ENCODE measurements at places on chromosomes 5 and 9.
A peak's percentile ranks its signal among the peaks of the same experiment; 100 is the strongest.

DNA sequence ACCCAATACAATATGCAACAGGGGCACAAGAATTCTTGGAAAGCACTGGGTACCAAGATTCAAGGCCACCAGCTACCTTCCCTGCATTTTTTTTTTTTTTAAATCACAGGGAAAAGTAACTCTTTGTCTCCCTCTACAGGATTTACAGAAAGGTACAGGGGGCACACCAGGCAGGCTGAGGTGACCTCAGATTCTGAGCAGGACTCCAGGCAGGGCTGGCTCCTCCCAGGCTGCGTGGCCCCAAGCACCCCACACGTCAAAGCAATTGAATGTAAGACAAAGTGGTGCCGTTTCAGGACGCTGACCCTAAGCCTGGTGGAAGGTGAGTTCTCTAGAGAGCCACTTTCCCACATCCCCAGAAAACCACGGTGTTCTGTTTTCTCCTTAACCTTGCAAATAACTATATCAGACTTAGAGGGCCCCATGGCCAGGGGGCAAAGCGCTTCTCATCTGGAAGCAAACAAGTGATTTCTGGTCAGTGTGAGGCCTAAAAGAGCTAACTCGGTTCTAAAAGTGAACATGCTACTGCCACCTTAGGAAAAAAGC, 222.6 kb downstream of the ROR2 start:
- peak; percentile 63 for ATAC-seq

GRCh38 chr5:117519957-117520500, 945.4 kb upstream of the SEMA6A start:
- ATAC-seq = no peak

GRCh38 chr5:368183-369084, 46.9 kb downstream of the AHRR start:
- ATAC-seq = peak; percentile 12

DNA sequence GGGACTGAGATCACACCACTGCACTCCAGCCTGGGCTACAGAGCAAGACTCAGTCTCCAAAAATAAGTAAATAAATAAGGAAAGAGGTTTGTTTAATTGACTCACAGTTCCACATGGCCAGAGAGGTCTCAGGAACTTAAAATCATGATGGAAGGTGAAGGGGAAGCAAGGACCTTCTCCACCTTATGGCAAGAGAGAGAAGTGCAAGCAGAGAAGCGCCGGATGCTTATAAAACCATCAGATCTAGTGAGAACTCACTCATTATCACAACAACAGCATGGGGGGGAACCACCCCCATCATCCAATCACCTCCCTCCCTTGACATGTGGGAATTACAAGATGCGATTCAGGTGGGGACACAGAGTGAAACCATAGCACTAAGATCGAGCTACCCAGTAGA, 22.8 kb upstream of the RGMB start:
- peak; percentile 13 for ATAC-seq

GRCh38 chr9:4389003-4389402, 89.1 kb upstream of the GLIS3 start:
- ATAC-seq = no peak

GRCh38 chr5:19140276-19140675, 847.7 kb downstream of the CDH18 start:
- no peak for ATAC-seq

DNA sequence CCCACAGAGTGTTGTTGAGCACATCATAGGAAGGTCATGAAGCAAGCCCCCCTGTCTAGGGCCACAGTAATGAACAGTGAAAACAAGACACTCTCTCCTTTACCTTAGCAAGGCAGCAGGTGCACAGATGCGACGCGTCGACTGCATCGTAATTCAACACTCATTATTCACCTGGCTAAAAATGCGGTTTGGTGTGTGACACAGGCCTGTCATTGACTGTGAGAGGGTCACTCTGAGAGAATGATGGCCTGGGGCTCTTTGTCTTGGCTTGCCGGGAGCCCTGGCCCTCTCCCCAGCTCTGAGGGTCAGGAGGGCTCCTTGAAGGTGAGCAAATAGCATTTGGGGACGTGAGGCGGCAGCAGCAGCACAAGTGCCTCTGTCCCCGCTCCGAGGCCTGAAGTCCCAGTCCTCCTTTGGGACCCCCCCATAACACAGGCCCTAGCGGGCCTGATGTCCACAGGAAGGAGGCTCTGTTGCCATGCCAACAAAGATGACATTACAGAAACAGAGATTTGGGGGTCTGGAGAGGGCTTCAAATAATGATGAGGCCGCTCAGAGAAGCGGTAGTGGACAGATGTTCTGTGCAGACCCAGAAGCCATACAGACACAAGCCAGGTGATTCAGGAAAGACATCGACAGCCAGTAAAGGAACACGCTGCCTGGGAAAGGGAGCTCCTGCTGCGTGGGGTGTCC, 46.7 kb downstream of the SHB start:
- no peak for ATAC-seq

GRCh38 chr5:38551030-38552017, 5.1 kb downstream of the LIFR start:
- ATAC-seq = no peak

- no peak for ATAC-seq
These were observed 32.8 kb downstream of the GDNF start for GRCh38 chr5:37807015-37807414.

GRCh38 chr5:180618487-180618828, 27.2 kb upstream of the SCGB3A1 start:
- ATAC-seq = no peak

DNA sequence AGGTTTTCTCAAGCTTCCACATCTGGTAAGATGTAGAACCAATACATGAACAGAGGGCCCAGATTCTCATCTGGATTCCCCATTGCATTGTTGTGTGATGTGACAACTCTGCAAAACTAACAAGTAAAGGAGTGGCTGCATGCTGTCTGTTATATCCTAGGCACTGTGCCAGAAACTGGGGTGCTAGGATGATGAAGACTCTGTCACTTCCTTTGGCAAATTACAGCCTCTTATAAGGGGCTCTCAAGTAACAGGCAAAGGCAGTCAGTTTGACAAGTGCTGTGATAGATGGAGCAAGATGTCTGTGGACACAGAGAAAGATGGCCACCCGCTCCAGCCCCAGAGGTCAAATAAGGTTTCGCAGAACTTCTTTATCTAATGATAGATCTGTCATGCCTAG, 115.7 kb downstream of the PAPPA start:
- ATAC-seq = no peak

- no peak for ATAC-seq
These were observed 1.9 kb upstream of the PJA2 start for GRCh38 chr5:109411627-109412026.

GRCh38 chr5:14136228-14136627, 6.9 kb upstream of the TRIO start:
- ATAC-seq = no peak

DNA sequence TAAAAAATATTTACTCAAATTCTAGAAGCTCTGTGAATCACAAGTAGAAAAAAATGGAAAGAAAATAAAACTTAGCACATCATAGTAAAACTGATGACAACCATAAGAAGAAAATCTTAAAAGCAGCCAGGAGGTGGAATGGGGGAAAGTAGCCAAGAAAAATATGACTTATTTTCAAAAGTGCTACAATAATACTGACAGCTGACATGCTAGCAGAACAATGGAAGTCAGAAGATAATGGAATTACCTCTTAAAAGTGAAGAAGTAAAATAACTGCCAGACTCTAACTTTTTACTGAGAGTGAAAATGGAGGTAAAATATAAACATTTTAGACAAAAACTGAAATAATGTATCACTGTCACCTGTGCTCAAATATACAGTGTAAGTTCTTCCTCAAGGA, 532.2 kb upstream of the SGCD start:
- ATAC-seq = no peak

GRCh38 chr5:172315587-172316493, 32.3 kb upstream of the UBTD2 start:
- ATAC-seq = no peak

DNA sequence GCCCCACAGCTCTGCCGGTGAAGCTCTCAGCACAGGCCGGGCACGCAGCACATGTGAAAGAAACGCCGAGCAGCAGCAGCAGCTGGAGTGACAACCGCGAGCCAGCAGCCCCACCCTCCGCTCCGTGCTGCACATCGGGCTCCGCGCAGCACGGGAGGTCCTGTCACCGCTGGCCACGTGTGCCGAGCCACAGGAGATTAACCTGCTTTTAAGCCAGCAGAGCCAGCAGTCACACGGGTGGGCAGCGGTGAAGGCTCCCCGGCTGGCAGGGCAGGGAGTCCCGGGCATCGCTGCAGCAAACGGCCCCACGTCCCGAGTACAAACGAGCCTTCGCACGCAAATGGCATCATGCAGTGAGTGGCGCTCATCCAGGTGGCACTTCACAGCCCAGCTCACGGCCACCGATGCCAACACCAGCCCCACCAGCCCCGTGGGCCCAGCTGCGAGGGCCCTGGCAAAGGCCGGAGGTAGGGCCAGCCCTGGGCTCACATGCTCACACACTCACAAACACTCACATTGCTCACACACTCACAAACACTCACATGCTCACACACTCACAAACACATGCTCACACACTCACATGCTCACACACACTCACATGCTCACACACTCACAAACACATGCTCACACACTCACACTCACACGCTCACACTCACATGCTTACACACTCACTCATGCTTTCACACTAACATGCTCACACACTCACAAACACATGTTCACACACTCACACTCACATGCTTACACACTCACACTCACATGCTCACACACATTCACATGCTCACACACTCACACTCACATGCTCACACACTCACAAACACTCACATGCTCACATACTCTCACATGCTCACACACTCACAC, 11.1 kb downstream of the CCDC187 start:
- ATAC-seq = no peak

GRCh38 chr5:91025449-91025848, 357.7 kb downstream of the ARRDC3 start:
- ATAC-seq = no peak

- ATAC-seq = no peak
These were observed 23.1 kb downstream of the CENPK start for GRCh38 chr5:65539827-65540226.

- no peak for ATAC-seq
These were observed 54.7 kb upstream of the UBAC1 start for GRCh38 chr9:136015656-136016571.

- no peak for ATAC-seq
These were observed 441.8 kb upstream of the SGCD start for GRCh38 chr5:155885199-155885598.

DNA sequence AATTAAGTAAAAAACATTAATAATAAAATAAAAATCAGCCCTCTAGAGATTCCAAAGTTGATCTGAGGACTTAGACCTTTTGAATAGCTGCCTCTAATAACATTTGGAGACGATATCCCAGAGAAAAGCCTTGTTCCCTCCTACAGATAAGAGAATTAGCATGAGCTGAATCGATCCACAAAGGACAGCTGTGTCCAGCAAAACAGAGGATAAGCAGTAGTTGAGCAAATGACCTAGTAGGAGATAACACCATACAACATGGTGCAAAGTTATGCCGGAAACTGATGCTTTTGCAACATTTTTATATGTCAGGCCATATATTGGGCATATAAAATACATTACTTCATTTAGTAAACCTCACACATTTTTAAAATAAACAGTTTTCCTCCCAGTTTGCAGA, 212.2 kb upstream of the PRR16 start:
- no peak for ATAC-seq

DNA sequence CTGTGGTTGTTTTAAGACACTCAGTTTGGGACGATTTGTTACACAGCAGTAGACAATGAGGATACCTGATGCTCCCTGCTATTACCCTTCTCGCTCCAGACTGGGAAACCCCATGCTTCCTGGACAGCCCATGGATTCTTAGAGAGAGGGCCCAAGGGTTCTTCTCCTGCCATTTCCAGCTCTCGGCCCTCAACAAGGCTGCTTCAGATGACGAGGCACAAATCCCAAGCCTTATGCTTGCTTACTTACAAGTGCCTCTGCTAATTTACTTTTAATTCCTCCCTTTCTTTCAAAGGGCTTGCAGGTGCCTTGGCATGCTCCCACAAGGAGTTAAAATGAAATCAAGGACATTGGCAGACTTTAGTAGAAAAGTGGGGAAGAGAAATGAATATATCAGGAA, 79.4 kb downstream of the GADD45G start:
- no peak for ATAC-seq

- no peak for ATAC-seq
These were observed 317.5 kb downstream of the TLE1 start for GRCh38 chr9:81371824-81372223.

GRCh38 chr9:112546149-112547012, 59.8 kb downstream of the KIAA1958 start:
- ATAC-seq = peak; percentile 92

GRCh38 chr5:87122151-87122977, 145.3 kb upstream of the RASA1 start:
- no peak for ATAC-seq

GRCh38 chr9:6450641-6451375, 37.8 kb downstream of the UHRF2 start:
- no peak for ATAC-seq

- no peak for ATAC-seq
These were observed 127.8 kb upstream of the NR4A3 start for GRCh38 chr9:99693888-99694287.

DNA sequence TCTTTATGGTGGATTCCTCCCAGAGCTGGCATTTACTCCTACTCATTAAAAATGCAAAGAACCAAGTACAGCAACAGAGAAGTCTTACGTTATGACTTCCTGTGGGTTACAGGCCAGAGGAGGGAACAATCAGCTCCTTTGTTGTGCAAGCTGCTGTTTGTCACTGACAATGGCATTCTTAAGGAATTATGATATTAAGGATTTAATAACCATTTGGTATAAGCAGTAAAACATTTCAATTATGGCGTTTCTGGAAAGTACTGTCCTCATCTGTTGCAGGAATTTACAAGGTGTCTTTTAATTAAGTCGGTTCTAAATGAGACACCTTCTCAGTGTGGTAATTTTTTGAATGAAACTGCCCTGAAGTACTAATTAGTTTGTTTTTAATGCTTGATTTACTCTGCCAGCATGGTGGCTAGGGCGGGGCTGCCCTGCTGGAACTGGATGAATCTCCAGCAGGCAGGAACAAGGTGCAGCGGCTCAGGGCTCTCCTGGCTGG, 49.1 kb upstream of the VDAC1 start:
- no peak for ATAC-seq

DNA sequence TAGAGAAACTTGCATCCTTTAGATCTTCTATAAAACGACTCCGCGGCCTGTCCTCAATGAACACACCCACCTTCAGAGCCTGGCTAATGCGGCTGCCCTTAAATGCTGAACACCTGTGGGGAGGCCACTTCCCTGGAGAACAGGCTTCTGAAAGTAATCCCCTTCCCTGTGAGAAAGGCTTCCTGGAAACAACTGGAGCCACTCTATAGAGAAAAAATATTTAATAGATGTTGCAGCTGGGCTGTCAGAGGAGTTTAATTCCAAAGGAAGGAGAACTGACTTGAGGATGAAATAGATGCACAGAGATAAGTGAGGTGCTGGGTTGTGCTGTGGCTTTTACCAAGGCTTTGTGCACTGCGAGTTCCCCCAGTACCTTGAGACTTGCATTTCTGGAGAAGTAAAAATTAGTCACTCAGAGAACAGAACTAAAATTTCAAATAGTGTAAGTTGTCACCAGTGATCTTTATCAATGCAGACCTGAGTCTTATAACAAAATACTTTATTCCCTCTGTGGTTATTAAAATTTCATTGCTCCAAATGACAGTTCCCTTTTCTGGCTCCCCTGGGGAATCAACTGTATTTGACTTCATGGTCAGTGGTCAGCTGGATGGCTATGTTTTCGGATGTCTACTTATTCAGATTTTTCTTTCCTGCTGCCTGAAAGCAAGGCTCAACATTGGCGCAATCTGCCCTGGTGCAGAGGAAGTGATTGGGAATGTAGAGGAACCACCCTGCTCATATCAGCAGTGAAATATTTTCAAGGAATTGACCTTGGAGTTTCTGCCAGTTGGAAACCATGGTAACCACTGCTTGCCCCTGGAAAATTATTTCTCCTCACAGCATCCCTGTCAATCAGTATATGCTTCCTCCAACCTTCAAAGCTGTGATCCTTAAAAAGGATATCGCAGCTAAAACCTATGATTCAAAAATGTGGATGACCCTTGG, 238.8 kb downstream of the SMARCA2 start:
- no peak for ATAC-seq
